ENCODE measurements at places on chromosomes 5 and 9. TPM values are rescaled to one million over a fixed set of nuclear protein-coding genes. Genes with fewer than 3 reads are reported as not detected.
A peak's percentile ranks its signal among the peaks of the same experiment; 100 is the strongest.

AQP3 gene
- total RNA-seq, result 11.3 TPM

DNA sequence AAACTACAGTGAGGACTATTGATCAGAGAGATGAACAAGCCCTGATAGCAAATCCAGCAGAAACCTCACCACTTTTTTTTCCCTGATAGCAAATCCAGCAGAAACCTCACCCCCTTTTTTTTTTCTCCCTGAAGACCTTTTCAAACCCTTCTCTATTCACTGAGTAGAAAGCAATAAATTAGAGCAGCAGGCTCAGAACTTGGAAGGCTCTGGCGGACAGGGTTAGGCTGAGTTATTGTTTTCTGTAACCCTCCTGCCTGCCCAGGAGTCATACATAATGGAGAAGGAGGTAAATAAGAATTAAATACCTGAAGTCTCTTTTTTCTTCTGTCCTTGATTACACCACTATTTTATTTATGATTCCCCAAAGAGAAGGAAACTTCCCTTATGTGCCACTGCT, 136.3 kb upstream of the SNX2 start:
- no peaks in the 10 kb centered on the region for H3K4me1 ChIP-seq
- H3K27ac ChIP-seq, result no peak overlapping the region
- no peaks in the 10 kb centered on the region for H3K36me3 ChIP-seq
- H3K4me3 ChIP-seq, result no peak overlapping the region
- peaks cover 6% of the 10 kb centered on the region for H3K27me3 ChIP-seq

DNA sequence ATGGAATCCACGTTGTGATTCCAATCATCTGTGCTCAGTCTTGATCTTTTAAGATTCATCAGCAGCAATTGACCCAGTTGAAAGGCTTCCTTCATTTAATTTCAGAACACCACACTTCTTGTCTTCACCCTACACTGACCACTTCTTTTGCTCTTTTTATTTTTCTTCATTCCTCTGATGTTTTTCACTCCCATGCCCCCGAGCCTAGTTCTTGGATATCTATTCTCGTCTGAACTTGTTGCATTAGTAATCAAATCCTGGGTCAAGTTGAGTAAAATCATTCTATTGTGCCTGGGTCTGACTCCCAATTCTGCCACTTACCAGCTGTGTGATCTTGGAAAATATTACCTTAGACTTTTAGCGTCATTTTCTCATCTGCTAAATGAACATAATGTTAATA, 356.5 kb downstream of the CDH12 start:
- no peak overlapping the region for H3K4me3 ChIP-seq
- H3K4me1 ChIP-seq, result no peaks in the 10 kb centered on the region
- H3K36me3 ChIP-seq, result no peaks in the 10 kb centered on the region
- no peak for DNase-seq
- no peak overlapping the region for H3K27ac ChIP-seq

DNA sequence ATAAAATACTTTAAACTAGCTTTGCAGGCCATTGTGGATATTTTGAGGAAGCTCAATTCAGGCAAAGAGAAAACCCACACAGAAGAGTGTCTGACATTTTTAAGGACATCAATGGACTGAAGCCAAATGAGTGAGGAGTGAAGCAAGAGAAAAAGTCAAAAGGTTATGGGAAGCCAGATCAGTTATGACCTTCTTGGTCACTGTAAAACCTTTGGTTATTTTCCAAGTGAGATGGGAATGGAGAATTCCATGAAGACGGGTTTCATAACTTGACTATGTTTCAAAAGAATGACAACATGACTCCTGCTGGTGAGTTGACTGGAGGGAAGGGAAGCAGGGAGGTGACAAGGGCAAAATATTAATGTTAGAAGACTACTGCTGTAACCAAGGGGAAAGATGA, 585.2 kb downstream of the EFNA5 start:
- no peaks in the 10 kb centered on the region for H3K27me3 ChIP-seq
- no peaks in the 10 kb centered on the region for H3K4me1 ChIP-seq
- DNase-seq, result no peak

GRCh38 chr9:34334337-34334824, 5.0 kb downstream of the NUDT2 start:
- no peak overlapping the region for H3K4me3 ChIP-seq
- DNase-seq, result no peak
- H3K27me3 ChIP-seq, result no peaks in the 10 kb centered on the region
- no peak overlapping the region for H3K27ac ChIP-seq

TCF7 gene
- total RNA-seq, result 94.8 TPM

- DNase-seq, result peak; percentile 21
- H3K4me3 ChIP-seq, result no peak overlapping the region
- no peaks in the 10 kb centered on the region for H3K4me1 ChIP-seq
- no peaks in the 10 kb centered on the region for H3K36me3 ChIP-seq
Measured at GRCh38 chr5:41270423-41271251, 57.3 kb upstream of the C6 start.

DNA sequence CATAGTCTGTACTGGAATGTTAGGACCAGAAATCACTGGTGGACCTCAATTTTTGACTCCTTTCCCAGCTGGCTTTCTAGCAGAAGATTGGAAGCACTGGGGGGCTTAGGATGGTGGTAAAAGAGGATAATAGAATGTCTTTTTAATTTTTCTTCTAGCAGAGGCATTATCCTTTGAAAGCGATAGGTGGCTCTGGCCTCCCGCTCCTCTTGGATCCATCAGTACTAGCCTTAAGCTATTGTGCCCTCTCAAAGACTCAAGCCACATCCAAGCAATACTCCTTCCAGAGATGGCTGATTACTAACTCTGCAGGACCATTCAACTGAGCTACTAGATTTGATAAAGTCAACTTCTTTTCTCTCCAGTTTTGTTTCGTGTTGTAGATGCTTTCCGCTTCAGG, 610.6 kb downstream of the CDH12 start:
- no peak for DNase-seq
- H3K36me3 ChIP-seq, result no peaks in the 10 kb centered on the region
- no peak overlapping the region for H3K27ac ChIP-seq
- H3K4me3 ChIP-seq, result no peak overlapping the region
- H3K4me1 ChIP-seq, result no peaks in the 10 kb centered on the region

CSF2 gene
- total RNA-seq, result 52.6 TPM

- no peaks in the 10 kb centered on the region for H3K36me3 ChIP-seq
- no peaks in the 10 kb centered on the region for H3K4me1 ChIP-seq
- peaks cover 10% of the 10 kb centered on the region for H3K27me3 ChIP-seq
- no peak for DNase-seq
- no peak overlapping the region for H3K4me3 ChIP-seq
- no peak overlapping the region for H3K27ac ChIP-seq
Measured at GRCh38 chr5:90747175-90747574, 188.6 kb downstream of the ADGRV1 start.

DNA sequence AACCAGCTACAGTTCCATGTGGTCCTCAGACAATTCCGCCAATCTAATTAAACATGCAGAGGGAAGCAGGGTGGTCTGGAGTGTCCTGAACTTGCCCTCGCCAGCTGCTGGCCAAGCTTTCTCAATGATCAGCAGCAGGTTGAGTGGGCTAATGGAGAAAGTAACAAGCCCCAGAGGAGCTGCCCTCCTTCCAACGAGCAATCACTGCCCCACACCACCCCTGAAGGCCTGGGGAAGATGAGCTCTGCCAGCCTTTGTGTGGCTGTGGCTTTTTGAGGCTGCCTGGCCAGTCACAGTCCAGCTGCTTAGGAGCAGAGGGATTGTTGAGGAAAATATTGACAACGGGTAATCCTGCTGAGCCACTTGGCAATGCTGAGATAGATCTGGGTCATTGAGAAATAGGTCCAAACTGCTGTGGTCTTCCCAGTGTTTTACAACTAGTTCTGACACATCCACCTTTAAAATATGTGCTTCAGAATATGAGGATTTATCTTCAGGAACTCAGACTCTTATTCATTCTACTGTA, 107.3 kb downstream of the CD180 start:
- no peak overlapping the region for H3K4me3 ChIP-seq
- peaks cover 16% of the 10 kb centered on the region for H3K4me1 ChIP-seq
- H3K27me3 ChIP-seq, result no peaks in the 10 kb centered on the region

- no peaks in the 10 kb centered on the region for H3K36me3 ChIP-seq
- no peak overlapping the region for H3K4me3 ChIP-seq
- peaks cover 27% of the 10 kb centered on the region for H3K4me1 ChIP-seq
- H3K27me3 ChIP-seq, result peaks cover 54% of the 10 kb centered on the region
Measured at GRCh38 chr9:105401651-105402050, 46.2 kb upstream of the FSD1L start.

DNA sequence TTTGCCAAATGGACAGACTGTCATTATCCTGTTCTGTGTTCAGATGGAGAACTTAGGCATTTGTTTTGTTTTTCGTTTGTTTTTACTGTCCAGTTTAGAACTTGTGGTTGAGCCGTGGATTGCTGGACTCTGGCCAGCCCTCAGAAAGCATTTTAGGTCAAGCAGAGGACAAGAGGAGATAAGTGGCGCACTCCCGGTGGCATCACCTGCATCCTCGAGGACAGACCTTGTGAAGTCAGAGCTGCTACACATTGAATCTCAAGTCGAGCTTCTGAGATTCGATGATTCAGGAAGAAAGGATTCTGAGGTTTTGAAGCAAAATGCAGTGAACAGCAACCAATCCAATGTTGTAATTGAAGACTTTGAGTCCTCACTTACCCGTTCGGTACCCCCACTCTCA, 8.9 kb downstream of the MTRR start:
- H3K4me3 ChIP-seq, result peak overlapping the region; percentile 6
- H3K36me3 ChIP-seq, result peaks cover 70% of the 10 kb centered on the region
- peak overlapping the region; percentile 83 for H3K27ac ChIP-seq
- no peak for DNase-seq
- no peaks in the 10 kb centered on the region for H3K27me3 ChIP-seq

DNA sequence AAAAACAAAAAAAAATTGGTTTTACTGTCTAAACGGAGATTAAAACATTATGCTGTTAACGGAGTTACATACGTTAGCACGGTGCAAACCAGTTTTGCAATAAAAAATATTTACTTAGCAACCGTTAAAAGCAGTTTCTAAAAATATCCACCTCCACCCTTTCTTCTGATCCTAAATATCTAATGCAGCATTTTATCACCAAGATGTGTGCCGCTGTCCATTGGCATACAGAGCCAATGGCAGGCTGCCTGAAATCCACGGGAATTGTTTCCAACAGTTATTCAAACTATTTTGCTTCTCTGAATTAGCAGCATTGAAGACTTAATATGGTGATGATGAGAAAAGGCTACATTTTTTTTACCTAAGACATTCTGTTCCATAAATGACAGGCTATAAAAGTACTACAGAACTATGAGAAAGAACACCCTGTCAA, 61.6 kb downstream of the CSNK1A1 start:
- H3K4me1 ChIP-seq, result no peaks in the 10 kb centered on the region
- no peak overlapping the region for H3K4me3 ChIP-seq
- no peaks in the 10 kb centered on the region for H3K27me3 ChIP-seq
- peaks cover 11% of the 10 kb centered on the region for H3K36me3 ChIP-seq
- DNase-seq, result no peak

DNA sequence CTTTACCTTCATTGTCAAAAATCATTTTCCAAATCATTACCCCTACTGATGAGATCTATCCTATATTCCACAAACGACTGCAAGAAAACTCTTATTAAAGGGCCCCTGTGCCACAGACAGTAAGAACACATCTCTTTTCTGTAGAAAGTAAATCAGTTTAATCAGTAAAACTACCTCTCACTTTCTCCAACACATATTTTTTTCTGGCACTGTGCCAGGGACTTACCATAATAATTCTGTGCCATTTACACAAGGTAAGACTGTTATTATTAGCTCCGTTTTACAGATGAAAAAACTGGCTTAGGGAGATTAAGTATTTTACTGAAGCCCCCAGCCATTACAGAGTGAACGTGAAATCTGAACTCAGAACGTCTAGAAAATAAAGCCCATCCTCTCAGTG, 587.0 kb upstream of the COX7C start:
- no peak for DNase-seq
- H3K4me1 ChIP-seq, result no peaks in the 10 kb centered on the region
- no peaks in the 10 kb centered on the region for H3K27me3 ChIP-seq
- no peak overlapping the region for H3K4me3 ChIP-seq

- no peak overlapping the region for H3K27ac ChIP-seq
- peaks cover 13% of the 10 kb centered on the region for H3K27me3 ChIP-seq
- no peaks in the 10 kb centered on the region for H3K4me1 ChIP-seq
- H3K4me3 ChIP-seq, result no peak overlapping the region
Measured at GRCh38 chr9:138047469-138048040, 170.0 kb downstream of the CACNA1B start.

DNA sequence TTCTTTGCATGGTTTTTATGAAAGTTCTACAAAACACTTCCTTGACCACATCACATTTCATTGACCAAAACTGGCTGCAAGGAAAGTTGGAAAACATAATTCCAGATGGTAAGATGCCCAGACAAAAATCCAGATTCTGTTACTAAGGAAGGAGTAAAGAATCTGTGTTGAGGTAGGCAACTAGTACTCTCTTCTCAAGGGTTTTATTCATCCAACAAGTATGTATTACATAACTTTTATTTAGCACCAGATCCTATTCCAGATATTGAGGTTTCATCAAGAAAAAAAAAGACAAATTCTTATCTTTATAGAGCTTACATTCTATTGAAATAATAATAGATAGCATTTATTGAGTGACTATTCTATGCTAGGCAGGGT, 43.2 kb upstream of the UGCG start:
- H3K4me1 ChIP-seq, result peaks cover 3% of the 10 kb centered on the region
- no peaks in the 10 kb centered on the region for H3K36me3 ChIP-seq
- DNase-seq, result no peak
- no peaks in the 10 kb centered on the region for H3K27me3 ChIP-seq
